Heart left ventricle (tissue), 16 donors: ENCODE measurements at places on chromosomes 2 and 18. TPM values are rescaled to one million over a fixed set of nuclear protein-coding genes. Genes with fewer than 3 reads are reported as not detected.

Gene SNTG2
- 3.2 TPM for total RNA-seq

DNA sequence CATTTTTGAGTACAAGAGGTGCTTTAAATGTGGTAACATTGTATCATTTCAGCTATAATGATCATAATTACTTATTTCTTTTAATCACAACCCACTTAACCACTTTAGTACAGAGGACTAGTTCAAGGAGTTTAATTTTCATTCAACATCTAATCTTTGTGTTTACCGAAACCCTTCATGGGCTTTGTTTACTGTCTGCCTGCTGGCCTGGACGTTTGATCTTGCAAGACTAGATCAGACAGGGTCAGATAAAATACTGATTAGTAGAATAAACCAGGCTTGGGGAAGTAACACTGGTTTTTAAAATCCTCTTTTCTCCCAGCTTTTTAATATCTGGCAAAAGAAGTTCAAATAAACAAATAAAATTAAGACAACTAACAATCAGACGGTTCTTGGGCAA lies 93.6 kb downstream of the SATB2 start:
- no peak overlapping the region for H3K4me3 ChIP-seq
- no peaks in the 10 kb centered on the region for H3K27me3 ChIP-seq
- no peak for DNase-seq

GRCh38 chr18:3397786-3398185 lies 52.2 kb upstream of the TGIF1 start:
- no peak overlapping the region for H3K4me3 ChIP-seq
- no peak overlapping the region for H3K27ac ChIP-seq
- no peaks in the 10 kb centered on the region for H3K27me3 ChIP-seq

Gene MC5R
- total RNA-seq: not detected

DNA sequence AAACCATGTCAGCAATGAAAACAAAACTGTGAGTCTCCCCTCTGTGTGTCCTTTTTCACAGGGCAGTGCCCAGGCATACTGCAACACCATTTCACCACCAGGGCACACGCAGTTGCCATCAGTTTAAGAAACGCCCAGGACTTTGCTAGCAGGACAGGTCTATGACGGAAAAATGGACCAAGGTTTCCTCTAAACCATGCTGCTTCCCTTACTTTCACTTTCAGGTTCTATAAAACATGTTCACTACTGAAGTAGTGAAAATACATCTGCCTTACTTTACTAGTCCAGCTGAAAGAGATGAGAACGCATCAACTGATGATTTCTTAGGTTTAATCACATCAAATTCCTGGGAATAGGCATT lies 110.5 kb downstream of the TCF4 start:
- H3K4me1 ChIP-seq: peaks cover 9% of the 10 kb centered on the region
- no peaks in the 10 kb centered on the region for H3K27me3 ChIP-seq
- H3K4me3 ChIP-seq: peak overlapping the region; percentile 58
- H3K36me3 ChIP-seq: no peaks in the 10 kb centered on the region
- DNase-seq: no peak
- H3K27ac ChIP-seq: peak overlapping the region; percentile 77

GRCh38 chr2:28000287-28000686 lies 109.8 kb downstream of the BABAM2 start:
- H3K4me3 ChIP-seq: no peak overlapping the region
- H3K4me1 ChIP-seq: no peaks in the 10 kb centered on the region
- H3K27me3 ChIP-seq: no peaks in the 10 kb centered on the region
- no peaks in the 10 kb centered on the region for H3K36me3 ChIP-seq
- DNase-seq: no peak

DNA sequence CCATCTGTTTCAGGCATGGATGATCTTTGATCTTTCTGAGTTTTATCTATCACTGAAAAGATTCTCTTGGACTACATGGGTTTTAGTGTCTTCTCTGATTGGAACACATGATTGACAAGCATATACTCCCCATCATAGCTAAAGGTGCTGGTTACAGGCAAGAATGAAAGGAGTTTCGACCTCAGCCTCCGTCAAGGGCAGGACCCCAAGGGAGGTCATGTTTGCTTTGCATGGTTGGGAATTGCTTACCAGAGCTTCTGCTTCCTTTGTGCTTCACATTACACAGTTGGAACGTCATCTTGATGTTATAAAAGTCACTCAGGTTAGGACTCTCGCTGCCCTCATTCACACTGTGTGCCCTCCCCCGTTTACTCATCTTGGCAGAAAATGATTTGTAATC lies 287.7 kb downstream of the PIK3C3 start:
- DNase-seq: no peak
- no peak overlapping the region for H3K27ac ChIP-seq
- no peak overlapping the region for H3K4me3 ChIP-seq
- no peaks in the 10 kb centered on the region for H3K36me3 ChIP-seq
- no peaks in the 10 kb centered on the region for H3K4me1 ChIP-seq

Gene GNAL
- total RNA-seq: 2.1 TPM

Gene E2F6
- 20.4 TPM for total RNA-seq

GRCh38 chr2:96533292-96534073 lies 3.1 kb upstream of the ARID5A start:
- H3K27ac ChIP-seq: peak overlapping the region; percentile 94
- H3K36me3 ChIP-seq: no peaks in the 10 kb centered on the region
- H3K27me3 ChIP-seq: no peaks in the 10 kb centered on the region
- peak; percentile 92 for DNase-seq

DNA sequence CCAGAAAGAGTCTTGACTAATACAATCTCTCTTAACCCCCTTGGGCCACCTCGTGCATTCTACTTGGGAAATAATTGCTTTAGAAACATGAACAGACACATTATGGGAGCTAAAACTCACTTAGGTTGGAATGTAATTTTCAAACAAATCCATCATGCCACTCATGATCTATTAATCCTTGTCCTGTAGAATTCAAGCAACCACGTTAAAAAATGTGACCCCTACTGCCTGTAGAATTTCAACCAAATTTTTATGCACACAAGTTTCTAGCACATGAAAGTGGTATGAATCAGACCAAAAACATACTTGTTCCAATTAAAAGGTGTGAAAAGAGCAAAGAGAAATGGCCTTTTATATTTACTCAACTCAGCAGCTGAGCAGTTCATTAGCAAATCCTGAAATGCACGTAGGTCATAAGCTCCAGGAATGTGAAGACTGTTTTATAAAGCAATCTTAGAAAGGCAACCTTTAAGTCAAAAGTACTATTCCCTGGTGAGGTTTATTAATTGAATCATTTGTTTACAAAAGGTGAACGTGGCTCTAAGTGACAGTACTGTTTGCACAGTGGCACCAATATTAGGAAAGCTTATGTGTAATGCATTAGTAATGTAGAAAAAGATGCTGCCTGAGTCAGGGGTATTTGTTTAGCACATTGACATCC lies 459.4 kb upstream of the UBE2E3 start:
- no peak overlapping the region for H3K27ac ChIP-seq
- no peaks in the 10 kb centered on the region for H3K36me3 ChIP-seq
- no peaks in the 10 kb centered on the region for H3K4me1 ChIP-seq

- peak overlapping the region; percentile 75 for H3K27ac ChIP-seq
- no peaks in the 10 kb centered on the region for H3K27me3 ChIP-seq
- no peak for DNase-seq
- H3K4me1 ChIP-seq: peaks cover 7% of the 10 kb centered on the region
Observed at GRCh38 chr2:213087040-213087439, 64.4 kb downstream of the IKZF2 start.

GRCh38 chr2:113056521-113056920 lies 2.5 kb upstream of the IL36RN start:
- DNase-seq: no peak
- H3K4me1 ChIP-seq: no peaks in the 10 kb centered on the region
- H3K36me3 ChIP-seq: no peaks in the 10 kb centered on the region
- H3K27ac ChIP-seq: no peak overlapping the region
- H3K27me3 ChIP-seq: no peaks in the 10 kb centered on the region

- DNase-seq: no peak
- no peak overlapping the region for H3K4me3 ChIP-seq
- no peaks in the 10 kb centered on the region for H3K27me3 ChIP-seq
- no peaks in the 10 kb centered on the region for H3K36me3 ChIP-seq
- no peak overlapping the region for H3K27ac ChIP-seq
Observed at GRCh38 chr2:102575888-102576287, 43.5 kb upstream of the SLC9A2 start.

Gene SEPTIN2
- total RNA-seq: 203 TPM

DNA sequence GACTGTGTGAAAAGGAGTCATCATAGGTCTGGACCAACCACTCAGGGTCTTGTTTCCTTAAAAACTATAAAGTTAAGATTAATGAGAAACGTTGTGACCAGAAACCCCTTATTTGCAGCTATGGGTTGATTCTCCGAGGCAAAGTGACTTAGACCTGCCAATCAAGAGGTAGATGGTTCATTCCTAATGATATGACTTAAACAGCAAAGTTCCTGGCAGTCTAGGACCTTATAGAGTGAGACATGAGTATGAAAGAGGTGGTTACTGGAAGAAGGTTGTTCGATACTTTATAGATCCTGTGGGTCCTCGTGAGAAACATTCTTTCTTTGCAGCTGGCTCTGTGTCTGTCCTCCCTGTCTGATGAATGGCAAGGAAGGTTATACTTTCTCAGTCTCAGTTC lies 8.0 kb downstream of the SFXN5 start:
- H3K36me3 ChIP-seq: no peaks in the 10 kb centered on the region
- no peak for DNase-seq
- H3K4me3 ChIP-seq: no peak overlapping the region
- no peaks in the 10 kb centered on the region for H3K27me3 ChIP-seq
- peaks cover 13% of the 10 kb centered on the region for H3K4me1 ChIP-seq

DNA sequence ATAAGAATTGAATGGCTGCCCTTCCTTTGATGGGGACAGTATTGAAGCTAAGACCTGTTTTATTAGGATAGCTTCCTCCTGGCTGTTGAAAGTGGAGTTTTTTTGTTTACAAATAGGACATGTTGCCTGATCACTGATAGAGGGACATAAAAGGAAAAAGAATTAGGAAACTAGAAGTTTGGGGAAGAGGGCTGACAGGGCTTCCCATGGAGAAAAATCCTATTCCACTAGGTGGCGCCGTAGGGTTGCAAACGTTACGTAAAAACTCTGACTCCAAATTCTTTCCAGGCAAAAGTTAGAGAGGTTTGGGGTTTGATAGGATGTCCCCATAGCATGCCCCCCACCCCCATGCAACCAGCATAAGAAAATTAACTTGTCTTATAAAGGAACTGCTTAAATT lies 11.1 kb upstream of the RBFA start:
- H3K36me3 ChIP-seq: no peaks in the 10 kb centered on the region
- H3K4me3 ChIP-seq: no peak overlapping the region
- H3K4me1 ChIP-seq: no peaks in the 10 kb centered on the region
- no peaks in the 10 kb centered on the region for H3K27me3 ChIP-seq
- no peak for DNase-seq

Gene MYO5B
- total RNA-seq: 5.9 TPM

Gene C1GALT1C1L
- total RNA-seq: 0.30 TPM

DNA sequence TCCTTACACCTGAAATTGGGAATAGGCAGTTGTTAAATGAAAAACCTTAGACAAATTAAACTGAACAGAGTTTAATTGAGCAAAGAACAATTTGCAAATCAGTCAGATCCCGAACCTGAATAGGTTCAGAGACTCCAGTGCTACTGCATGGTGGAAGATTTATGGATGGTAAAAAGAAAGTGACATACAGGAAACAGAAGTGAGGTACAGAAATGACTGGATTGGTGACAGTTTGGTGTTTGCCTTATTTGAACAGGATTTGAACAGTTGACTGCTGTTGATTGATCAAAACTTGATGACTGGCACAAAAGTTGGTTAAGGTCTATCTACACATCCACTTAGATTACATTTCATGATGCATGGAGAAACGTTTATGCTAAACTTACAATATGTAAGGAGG lies 248.8 kb downstream of the HNMT start:
- H3K27me3 ChIP-seq: no peaks in the 10 kb centered on the region
- no peak overlapping the region for H3K4me3 ChIP-seq
- no peak for DNase-seq
- H3K4me1 ChIP-seq: no peaks in the 10 kb centered on the region

Gene GPR75
- total RNA-seq: 1.2 TPM

- no peaks in the 10 kb centered on the region for H3K4me1 ChIP-seq
- H3K27ac ChIP-seq: no peak overlapping the region
- no peaks in the 10 kb centered on the region for H3K36me3 ChIP-seq
- no peak for DNase-seq
- H3K4me3 ChIP-seq: no peak overlapping the region
Observed at GRCh38 chr2:231341100-231341499, 54.4 kb upstream of the B3GNT7 start.

Gene TWIST2
- 0.92 TPM for total RNA-seq

GRCh38 chr18:4524096-4524495 lies 69.0 kb upstream of the DLGAP1 start:
- H3K4me1 ChIP-seq: no peaks in the 10 kb centered on the region
- no peaks in the 10 kb centered on the region for H3K36me3 ChIP-seq
- no peak overlapping the region for H3K4me3 ChIP-seq
- H3K27ac ChIP-seq: no peak overlapping the region
- DNase-seq: no peak
